Stimulated activated CD8-positive, alpha-beta memory T cell treated with anti-CD3 and anti-CD28 coated beads, Interleukin-15, amount 100 ng/mL, for 24 hours (primary cell): ENCODE measurements at places on chromosomes 7 and 10.

DNA sequence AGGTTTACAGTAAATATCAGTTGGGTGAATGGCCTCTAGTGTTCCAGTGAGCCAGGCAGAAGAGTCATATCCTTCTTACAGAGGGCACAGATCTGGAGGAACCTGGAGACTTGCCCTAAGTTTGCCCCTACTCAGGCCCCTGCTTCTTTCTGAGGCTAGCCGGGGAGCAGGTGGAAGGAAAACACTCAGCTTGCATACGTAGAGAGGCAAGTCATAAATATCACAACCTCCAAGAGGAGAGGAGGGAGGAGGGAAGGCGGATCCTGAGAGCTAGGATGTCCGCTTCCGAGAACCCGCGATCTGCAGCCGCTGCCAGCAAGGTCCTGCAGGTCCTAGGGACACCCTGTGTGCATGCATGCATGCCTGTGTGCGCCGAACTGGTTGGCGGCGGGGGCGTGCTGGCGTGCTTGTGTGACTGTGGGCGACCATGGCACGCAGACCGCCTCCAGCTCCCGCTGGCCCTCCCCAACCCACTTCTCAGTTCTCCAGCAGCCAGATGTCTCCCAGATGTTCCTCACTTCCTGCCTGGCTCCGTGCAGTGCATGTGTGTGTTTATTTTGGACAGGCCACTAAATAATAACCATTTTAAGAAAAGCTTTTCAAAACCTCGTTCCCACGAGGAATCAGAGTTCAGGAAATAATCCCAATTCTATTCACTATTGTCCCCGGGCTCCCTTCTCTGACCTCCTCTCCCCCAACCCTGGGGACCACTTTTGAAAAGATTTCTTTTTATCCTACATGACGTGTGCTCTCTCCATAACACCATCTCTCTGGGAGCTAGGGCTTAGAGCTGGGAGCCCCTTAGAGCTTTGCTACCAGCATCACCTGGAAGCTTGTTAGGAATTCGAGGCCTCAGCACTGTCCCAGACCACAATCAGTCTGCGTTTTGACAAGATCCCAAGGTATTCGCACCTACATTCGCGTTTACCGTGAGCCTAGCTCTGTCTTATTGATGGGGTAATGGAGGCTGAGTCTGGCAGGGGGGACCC, 32.4 kb downstream of the UNC5B start:
- no peak for DNase-seq

- DNase-seq, result no peak
These were observed 107.5 kb upstream of the NPS start for GRCh38 chr10:127441350-127442219.

- no peak for DNase-seq
These were observed 184.5 kb upstream of the NFE2L3 start for GRCh38 chr7:25967278-25968204.

GRCh38 chr10:77398558-77398957, 239.1 kb downstream of the KCNMA1 start:
- DNase-seq, result no peak

DNA sequence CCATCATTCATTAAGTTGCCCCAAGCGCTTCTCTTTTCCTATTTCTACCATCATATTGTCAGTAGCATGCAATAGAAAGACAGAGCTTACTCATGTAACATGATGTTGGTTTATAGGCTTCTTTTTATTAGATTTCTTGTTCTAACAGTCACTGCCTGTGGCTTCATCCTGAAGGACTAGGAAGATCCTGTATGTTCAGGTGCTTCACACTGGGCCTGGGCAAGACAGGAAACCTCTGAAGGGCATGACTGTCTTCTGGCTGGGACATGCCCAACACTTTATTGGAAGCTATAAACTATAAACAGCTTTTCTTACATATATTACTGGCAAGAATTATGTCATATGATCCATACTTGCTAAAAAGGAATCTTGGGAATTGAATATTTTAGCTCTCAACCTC, 258.4 kb upstream of the AKR1E2 start:
- no peak for DNase-seq

DNA sequence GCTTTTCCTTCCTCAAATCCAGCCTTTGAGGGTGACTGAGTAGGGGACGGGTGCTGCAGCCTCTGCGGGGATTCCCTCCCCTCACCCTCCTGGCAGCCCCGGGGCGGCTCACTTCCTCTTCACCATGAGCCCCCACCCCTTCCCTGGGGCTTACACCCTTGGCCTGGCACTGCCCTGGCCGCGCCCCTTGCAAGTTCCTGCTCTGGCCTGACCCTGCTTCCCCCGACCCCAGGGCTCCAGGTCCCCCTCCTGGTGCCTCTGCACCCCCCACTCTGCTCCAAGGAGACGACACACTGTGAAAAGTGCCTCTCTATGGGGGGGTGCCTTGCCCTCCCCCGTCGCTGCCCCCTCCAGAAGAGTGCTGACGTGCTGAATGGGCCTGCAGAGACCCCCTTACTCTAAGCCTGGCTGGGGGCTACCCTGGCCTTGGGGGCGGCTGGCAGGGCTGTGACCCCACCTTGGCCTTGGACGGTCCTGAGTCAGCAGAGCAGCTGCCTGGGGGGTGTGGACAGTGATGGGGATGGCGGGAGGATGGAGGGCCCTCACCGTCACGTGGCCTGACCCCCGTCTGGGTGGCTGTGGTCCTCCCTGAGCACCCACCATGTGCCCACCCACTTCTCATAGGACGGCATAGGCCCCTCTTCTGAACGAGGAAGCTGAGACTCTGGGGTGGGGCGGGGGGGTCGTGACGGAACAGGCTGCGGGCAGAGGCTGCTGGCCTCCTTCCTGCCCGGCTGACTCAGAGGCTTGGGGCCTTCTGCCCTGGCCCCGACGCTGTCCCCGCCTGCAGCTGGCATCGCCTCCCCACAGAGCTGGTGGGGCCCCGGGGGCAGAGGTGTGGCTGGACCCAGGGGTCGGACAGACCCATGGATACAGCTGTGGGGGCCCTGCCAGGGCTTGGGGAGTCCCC, 9.8 kb downstream of the LFNG start:
- no peak for DNase-seq

DNA sequence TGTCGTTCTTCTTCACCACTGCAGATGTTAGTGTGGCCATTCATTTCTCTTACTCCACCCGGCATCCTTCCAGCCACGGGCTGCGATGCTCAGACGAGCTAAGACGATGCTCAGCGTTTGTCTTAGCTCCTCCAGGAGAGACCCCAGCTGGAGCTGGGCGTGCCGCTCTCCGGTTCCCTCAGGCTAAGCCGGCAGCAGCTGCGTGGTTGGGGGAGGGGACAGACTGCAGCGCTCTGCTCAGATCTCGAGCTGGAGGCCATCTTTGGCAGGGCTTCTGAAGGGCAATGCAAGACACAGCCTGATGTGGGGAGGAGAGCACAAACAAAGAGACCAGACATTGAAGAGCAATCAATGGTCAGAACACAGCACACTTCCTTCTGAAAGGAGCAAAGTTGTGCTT, 4.8 kb downstream of the INA start:
- DNase-seq, result no peak

- DNase-seq, result no peak
These were observed 125.0 kb downstream of the FAM53B start for GRCh38 chr10:124619195-124619594.

DNA sequence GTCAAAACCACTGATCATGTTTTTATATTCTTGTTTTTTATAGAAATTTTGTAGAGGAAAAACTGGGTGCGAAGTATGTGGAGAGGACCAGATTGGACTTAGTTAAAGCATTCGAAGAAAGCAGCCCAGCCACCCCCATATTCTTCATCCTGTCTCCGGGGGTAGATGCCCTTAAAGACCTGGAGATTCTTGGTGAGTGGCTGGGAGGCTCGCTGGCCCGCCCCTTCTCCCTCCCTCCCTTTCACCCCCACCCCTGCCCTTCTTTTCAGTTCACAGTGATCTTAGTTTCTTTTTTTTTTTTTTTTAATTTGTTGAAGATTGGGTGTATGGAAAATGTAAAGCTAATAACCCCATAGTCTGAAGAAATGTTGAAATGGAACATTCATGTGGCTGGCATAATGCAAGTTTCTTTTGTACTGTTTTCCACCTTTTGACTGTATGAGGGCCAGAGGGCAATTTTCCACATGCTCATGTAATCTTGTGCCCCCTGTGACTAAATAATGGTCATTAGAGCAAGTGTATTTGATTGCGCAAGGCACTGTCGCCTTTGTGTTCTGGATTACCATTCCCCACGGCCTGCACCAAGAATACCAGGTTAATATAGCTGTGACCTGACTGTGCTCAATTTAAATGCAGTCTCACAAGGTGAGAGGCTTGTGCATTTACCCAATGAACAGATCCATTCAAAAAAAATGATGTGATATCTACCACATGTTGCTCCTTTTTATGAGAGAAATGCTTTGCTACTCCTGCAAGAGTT, 77.7 kb downstream of the CDCA7L start:
- no peak for DNase-seq

DNA sequence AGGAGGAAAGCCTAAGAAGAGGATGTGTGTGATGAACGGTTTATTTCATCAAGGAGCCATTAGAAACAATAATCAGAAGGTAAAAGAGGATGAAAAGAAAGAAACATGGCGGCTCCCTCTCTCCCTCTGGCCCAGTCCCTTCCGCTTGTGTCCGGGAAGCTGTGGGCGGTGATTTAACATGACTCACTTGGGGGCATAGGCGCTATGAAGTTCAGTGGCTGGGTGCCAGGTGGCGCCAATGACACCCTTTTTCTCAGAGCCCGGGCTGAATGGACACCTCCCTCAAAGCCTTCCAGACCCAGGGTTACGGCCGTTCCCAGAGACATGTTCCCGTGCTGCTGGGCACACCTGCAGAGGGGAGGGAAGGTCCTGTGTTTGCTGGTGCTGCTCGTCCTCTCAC, 244.0 kb downstream of the SKAP2 start:
- no peak for DNase-seq

DNA sequence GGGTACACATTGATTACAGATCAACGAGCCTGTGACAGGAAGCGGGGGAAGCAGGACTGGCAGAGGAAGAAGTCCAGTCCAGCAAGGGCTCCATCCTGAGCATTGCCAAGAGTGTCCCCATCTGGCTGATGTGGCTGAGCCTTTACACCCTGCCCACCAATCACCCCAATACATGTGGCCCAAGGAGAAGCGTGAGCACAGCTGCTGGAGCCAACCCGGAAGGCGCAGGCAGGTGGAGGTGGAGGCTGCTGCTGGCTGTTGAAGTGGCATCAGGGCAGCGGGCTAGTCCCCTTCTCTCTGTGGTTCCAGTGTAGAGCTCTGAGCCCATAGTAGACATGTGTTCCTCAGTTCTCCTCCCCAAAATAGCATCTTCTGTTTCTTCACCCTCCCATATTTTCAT, 6.8 kb upstream of the AMPH start:
- no peak for DNase-seq

DNA sequence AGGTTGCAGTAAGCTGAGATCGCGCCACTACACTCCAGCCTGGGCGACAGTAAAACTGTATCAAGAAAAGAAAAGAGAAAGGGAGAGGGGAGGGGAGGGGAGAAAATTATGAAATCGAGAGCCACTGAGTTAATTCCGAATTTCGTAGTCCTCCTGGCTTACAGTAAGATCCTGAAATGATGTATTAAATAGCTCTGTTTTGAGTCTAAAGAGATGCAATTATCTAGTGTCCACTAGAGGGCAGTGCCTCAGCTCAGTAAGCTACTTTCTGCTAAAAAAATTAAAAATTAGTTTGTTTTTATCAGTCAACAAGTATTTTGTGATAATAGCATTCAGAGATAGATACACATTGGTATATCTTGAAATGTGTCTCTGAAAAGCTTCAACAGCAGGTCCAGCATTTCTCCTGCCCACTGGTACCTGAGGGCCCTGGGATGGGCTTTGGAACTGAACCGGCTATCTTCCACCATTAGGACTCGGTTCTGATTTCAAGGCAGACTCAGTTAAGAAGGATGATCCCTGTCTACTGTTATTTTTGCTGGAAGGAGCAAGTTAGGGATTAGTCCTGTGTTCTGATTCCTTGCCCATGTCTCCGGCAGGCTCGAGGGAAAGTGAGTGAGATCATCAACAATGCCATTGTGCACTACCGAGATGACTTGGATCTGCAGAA, 19.5 kb downstream of the TSPAN33 start:
- DNase-seq, result no peak

DNA sequence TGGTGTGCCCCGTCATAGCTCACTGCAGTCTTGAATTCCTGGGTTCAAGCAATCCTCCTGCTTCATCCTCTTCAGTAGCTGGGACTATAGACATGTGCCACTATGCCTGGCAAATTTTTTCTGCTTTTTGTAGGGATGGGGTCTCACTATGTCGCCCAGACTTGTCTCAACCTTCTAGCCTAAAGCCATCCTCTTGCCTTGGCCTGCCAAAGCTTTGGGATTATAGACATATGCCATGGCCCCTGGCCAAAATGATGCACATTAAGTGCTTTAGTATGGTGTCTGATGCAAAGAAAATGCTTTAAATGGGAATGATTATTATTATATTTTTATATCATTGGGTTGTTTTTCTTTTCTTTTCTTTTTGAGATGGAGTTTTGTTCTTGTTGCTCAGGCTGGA, 33.2 kb upstream of the VCL start:
- DNase-seq, result no peak

DNA sequence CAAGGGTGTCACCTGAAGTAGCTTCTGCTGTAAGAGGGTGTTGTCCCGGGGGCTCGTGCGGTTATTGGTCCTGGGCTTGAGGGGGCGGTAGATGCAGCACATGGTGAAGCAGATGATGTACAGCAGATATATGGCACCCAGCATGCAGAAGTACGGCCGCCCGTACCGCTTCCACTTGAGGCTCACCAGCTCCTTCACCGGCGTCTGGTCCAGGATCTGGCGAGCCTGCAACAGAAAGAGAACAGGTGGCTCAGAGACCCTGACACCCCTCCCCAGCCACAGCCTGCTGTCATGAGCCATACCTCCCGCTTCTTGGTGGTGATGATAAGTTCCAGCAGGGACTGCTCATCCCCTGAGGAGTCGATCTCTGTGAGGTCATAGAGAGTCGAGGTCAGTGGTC, 10.1 kb downstream of the TRPV6 start:
- no peak for DNase-seq

DNA sequence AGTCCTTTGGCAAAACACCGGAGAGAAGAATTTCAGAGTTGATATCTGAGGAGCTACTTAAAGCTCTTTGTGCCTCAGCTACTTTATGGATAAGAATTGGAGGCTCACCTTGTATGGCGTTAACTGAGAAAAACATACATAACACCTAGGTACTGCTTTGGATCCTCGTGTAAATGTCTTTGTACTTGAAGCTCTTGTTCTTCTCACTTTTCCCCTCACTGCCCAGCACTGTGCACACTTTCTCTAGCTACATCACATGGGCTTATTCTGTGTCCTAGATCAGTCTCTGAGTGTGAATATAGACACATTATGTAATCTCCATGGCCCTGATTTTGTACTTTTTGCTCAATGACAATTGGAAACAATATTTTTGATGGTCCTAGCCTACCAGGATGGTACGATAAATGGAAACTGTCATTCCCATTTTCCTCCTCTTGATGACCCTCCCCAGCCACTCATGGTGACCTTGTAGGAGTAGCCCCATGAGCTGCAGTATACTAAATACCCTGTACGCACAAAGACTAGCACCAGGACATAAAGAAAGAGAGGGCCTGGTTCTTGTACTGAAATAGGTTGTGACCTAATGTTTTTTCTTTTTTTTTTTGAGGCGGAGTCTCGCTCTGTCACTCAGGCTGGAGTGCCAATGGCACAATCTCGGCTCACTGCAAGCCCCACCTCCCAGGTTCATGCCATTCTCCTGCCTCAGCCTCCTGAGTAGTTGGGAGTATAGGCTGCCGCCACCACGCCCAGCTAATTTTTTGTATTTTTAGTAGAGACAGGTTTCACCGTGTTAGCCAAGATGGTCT, 22.1 kb downstream of the STAMBPL1 start:
- no peak for DNase-seq
